NCI-H2029 (cell line): ENCODE measurements at places on chromosomes 16 and 17.

- no peak for DNase-seq
Observed at GRCh38 chr16:86345516-86345915, 164.8 kb upstream of the FOXF1 start.

DNA sequence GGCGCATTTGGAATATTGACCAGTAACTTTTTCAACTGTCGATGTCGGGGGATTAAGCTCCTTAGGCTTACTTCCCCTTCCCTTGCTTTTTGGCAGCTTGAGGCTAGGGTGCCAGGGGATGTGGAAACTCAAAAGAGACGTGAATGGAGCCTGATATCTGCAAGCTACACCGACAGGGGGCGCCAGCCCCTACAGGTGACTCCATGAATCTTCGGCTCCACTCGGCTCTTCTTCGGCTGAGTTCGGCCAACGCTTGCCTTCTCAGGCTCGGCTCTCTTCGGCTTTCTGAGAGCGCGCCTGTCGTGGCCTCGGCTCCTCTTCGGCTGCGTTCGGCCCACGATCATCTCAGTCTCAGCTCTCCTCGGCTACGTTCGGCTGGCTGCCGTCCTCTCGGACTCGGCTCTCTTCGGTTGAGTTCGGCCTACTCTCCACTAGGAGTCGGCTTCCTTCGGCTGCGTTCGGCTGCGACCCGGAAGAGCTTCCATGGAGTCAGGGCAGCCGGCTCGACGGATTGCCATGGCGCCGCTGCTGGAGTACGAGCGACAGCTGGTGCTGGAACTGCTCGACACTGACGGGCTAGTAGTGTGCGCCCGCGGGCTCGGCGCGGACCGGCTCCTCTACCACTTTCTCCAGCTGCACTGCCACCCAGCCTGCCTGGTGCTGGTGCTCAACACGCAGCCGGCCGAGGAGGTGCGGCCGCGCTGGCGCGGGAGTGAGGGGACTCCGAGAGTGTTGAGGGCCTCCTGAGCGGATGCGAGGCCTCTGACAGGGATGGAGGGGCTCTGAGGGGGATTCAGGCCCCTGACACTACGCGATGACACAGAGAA, at the start of gene ERCC4:
Gene ERCC4 (plus strand): TSS at position 472 of the 827 bp plus-strand sequence. CDS start 12 bp downstream, at position 484.
- DNase-seq = peak; percentile 99

DNA sequence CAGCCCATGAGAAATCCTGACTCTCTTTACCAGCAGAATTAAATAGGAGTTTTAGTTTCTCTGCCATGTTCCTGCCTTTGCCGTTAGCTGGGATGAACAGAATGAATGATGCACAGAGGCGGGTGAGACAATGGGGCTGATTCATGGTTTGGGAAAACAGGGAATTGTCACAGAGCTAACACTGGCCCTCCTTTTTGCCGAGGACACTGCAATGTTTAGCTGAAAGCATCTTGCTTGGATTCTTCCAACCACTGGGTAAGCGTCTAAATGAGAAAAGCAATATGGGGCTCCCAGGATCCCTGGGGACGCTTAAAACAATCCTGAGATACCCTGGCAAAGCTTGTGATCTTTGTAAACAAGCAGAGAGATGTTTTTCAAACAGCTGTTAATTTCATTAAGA, 12.8 kb upstream of the PAFAH1B1 start:
- DNase-seq = no peak

GRCh38 chr17:17175917-17176316, 30.2 kb downstream of the PLD6 start:
- no peak for DNase-seq

DNA sequence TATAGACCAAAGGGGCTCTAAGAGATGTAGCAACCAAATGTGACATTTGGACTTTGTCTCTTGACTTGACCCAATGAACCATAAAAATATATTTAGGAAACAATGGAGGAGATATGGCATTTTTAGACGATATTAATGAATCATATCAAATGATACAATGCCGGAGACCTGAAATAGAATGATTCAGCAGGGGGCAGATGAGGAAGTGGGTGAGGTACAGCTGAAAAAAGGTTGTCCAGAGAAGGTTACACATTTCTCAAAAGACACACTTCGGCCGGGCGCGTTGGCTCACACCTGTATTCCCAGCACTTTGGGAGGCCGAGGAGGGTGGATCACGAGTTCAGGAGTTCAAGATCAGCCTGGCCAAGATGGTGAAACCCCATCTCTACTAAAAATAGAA, 16.5 kb upstream of the SNN start:
- no peak for DNase-seq

DNA sequence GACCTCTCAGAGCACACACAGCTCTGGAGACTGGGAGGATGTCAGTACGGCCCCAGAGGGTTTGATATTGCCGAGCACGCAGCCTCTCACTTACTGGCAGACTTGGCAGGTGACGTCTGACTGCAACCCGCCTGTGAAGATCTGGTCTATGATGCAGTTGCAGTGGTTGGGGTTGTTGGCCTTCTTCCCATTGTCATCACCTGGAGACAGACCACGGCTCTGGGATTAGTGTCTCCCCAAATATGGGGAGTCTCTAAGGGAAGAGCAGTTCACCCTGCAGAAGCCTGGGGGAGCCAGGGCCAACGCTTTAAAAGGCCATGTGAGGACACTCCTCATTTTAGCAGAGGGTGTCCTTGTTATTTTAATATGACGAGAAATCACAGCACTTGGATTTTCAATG, 30.1 kb downstream of the USP22 start:
- no peak for DNase-seq

- no peak for DNase-seq
Observed at GRCh38 chr16:10637337-10638037, 57.1 kb upstream of the EMP2 start.

DNA sequence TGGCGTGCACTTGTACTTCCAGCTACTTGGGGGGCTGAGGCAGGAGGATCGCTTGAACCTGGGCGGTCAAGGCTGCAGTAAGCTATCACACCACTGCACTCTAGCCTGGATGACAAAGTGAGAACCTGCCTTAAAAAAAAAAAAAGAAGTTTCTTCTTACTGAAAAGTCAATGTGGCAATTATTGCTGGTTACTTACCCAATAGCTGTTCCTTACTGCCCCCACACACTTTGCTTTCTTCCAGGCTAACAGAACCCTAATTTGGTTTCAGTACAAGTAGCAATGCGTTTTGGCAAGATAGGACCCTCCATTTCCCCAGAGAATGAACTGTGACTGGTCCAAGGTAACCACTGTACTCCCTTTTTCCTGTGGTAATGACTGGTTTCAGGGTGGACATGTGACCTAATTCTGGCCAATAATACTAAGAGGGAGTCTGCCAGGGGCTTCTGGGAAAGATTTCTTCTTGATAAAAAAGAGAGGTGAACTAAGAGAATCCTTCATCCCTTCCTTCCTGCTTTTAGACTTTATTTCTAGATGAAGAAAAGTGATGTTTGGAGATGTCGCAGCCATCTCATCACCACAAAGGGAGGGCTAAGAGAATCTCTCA, 58.8 kb upstream of the MSI2 start:
- DNase-seq = no peak

- peak; percentile 69 for DNase-seq
Observed at GRCh38 chr17:17445925-17446665, 30.7 kb upstream of the MED9 start.

GRCh38 chr17:29546830-29547229, 20.0 kb downstream of the ABHD15 start:
- no peak for DNase-seq
